Cerebellar nuclear complex (tissue), 1 donor: ENCODE measurements at places on chromosomes 1 and 21.

DNA sequence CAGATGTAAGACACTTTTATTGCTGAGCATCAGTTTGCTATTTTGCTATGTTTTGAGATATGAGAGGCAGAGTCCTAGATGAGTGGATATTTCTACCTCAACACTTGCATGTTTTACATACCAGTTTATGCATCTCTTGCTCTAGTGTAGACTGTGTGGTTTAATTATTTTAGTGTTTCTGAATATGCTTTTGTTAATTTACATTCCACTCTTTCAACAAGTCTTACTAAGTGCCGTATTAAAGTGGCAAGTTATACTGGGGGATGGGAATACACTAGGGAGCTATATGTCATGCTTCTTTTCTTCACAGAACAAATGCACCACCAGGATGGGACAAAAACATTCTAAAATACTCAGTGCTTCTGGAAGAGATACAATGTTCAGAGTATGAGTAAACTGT is 507.7 kb upstream of the PRMT6 start:
- no peak for DNase-seq

DNA sequence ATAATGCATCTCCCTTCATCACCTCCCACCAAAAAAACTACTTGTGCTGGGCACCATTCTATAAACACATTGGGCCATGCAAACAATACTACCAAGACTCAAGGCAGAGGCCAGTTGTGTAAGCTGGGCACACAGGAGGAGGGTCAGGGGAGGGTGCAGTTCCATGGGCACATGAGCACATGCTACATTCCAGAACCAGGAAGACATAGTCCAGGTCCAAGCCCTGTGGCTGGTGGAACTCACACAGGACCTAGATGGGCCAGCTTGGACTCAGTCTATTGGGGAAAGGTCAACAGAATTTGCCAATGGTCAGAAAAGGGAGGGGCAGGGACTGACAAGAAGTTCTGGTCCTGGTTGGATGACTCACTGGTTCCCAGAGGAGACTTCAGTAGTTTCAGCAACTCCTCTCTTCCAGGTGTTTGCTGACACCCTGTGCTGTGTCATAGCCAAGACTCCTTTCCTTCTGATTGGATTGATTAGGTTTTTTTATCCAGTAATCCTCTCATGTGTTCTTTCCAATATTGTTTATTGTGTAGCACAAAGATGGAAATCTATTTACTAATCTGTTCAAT is 249.7 kb downstream of the C1orf94 start:
- DNase-seq, result no peak

- no peak for DNase-seq
Measured at GRCh38 chr21:38306433-38307141, 49.8 kb downstream of the KCNJ15 start.

DNA sequence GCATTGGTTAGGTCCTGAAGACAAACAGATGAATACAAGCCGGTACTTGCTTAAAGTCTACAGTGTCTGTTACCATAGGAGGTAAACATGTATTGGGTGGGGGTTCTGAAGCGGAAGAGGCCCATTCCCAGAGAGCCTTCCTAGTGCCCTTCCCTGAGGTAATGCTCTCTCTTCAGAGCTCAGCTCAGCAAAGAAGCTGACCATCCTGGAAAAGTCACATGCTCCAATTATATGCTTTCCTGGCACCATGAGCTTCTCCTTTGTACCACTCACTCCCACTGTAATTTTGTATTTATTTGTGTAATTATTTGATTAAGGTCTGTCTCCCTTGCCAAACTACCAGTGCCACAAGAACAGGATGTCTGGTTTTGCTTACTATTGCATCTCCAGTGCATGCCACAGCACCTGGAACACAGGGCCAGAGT is 42.0 kb downstream of the RAB3B start:
- no peak for DNase-seq

- DNase-seq, result no peak
Measured at GRCh38 chr1:109617291-109617801, 2.1 kb downstream of the GNAT2 start.

GRCh38 chr1:245956225-245956624 is 550.9 kb downstream of the SMYD3 start:
- DNase-seq, result no peak
